ENCODE measurements at places on chromosomes 5 and 9.

DNA sequence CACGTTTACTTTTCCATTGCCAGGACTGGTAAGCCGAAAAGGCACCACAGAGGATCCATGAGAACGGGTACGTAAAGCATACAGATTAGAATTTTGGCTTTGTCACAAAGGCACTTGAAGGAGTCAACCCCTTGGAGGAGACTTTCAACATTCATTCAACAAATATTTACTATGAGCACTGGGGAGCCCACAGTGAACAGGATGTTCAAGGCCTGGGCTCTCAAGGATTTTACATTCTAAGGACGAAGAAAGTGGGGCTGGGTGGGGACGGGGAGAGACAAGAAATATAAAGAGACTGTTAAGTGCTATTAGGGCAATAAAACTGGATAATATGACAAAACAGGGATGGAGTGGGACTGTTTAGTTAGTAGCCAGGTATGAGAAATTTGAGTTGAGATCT is 66.0 kb downstream of the KLF4 start:
- DNase-seq = no peak

- DNase-seq = no peak
These were observed 372.1 kb downstream of the DTWD2 start for GRCh38 chr5:118616281-118616680.

- no peak for DNase-seq
These were observed 159.2 kb upstream of the SLC24A2 start for GRCh38 chr9:19947996-19948395.

DNA sequence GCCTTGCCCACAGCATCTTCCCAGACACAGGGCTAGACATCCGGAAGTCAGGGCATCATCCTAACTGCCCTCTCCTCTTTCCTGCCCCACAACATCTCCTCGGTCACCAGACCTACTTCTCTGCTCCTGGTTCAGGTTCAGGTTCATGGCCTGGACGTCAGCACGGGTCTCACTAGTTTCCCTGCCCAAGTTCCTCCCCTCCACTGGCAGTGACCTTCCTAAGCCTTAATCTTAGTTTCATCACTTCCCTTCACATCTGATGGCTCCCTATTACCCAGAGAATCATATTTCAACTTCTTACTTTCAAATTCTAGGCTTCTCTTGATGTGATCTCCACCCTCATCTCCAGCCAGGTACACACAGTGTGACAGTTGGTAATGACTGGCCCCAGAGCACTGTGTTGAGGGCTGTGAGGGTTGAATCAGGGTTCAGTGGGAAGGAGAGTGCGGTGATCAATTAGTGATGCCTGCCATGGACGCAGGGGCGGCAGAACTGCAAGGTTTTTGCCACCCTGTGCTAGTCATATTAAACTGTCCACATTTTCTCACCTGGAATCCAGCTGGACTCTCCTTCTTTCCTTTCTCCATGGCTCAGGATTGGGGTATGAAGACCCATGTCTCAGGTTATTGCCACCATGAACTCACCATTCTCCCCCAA is 34.3 kb upstream of the CRB2 start:
- DNase-seq = no peak

GRCh38 chr9:27675354-27675753 is 102.1 kb upstream of the C9orf72 start:
- DNase-seq = no peak

GRCh38 chr9:83435301-83435700 is 102.9 kb downstream of the FRMD3 start:
- DNase-seq = no peak

DNA sequence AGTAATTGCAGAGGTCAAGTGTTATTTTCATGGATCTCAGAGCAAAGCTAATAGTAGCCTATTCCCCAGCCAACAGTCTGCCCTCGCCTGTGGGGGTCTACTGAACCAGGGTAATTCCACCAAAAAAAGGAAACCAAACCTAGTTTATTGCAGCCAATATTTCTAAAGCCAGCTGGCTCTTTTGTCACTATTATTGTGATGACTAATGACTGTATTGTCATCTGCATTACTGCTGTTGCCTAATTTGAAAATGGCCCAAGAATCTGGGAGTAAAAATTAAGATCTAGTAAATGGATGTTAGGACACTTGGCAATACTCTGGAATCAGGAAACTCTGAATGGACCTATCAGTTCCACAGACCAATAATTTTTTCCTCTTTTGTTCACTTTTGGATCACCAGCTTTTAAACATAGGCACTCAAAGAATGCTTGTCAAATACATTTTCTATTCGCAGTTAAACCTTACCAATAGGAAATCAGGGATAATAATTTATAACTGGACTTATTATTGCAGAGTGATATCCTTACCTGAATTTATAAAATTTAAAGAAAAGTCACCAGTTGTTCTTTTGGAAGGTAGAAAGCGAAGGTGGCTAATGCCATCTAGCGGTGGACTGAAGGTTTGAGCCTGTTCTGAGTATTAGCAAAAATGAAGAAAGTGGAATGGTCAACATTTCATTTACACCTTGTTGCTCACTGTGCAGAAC is 69.2 kb downstream of the SYK start:
- DNase-seq = peak; percentile 8

- no peak for DNase-seq
These were observed 42.2 kb upstream of the IFNE start for GRCh38 chr9:21524099-21524830.

GRCh38 chr9:93786204-93786603 is 169.0 kb downstream of the BARX1 start:
- DNase-seq = no peak

DNA sequence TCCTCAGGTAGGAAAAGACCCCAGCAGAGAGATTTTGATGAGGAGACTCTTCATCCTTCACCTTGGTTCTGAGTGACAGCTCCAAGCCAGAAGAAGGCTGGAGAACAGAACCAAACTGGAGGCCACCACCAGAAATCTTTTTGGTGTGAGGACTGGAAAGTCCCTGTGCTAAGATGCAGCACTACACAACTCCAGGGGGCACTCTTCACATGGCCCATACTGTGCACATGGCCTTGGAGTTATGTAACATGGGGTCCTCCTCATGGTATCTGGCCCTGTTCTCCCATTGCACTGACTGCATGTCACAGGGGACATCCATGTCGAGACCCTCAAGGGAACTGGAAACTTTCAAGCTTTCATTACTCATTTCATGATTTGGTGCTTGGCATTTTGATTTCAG is 17.3 kb upstream of the STX17 start:
- DNase-seq = no peak

DNA sequence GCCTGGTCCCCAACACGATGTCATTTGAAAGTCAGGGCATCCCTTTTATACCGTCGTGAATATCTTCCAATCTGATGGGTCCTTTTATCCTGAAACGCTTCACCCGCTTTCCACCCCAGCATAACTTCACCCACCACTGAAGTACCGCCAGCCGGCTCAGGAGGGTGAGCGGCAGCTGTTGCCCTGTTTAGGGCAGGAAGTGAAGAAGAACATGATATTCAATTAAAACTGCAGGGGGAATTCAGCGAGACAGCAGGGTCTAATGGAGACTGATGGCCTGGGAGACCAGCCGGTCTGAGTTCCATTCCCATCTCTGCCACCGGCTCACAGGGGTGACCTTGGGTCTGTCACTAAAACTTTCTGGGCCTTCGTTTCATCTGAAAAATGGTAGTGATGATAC is 68.2 kb upstream of the EGFLAM start:
- DNase-seq = no peak

Data from AG09319 (cell line).